ENCODE measurements at places on chromosomes 12 and 14.

- no peak for DNase-seq
These were observed 48.6 kb downstream of the RIMBP2 start for GRCh38 chr12:130667421-130667960.

DNA sequence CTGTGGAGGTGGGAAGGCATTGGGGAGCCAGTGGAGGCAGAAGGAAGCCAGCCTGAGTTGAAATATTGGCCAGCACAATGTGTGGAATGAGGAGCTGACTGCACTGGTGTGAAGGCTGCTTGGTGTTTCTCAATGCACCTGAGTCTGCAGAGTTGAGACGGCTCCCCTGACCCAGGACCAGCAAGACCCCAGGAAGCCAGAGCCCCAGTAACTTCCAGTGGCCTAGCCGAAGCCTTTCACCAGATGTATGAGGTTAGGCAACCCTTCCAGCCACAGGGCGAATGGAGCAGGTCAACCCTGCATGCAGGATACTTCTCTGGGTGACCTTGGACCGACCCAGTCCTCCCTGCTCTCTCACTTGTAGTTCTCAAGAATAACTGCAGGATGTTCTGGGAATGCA lies 12.9 kb upstream of the KRT73 start:
- no peak for DNase-seq

- DNase-seq = no peak
These were observed 130.8 kb downstream of the RAD51B start for GRCh38 chr14:67950386-67950785.

GRCh38 chr14:89649451-89650075 lies 232.5 kb upstream of the FOXN3 start:
- DNase-seq = no peak

DNA sequence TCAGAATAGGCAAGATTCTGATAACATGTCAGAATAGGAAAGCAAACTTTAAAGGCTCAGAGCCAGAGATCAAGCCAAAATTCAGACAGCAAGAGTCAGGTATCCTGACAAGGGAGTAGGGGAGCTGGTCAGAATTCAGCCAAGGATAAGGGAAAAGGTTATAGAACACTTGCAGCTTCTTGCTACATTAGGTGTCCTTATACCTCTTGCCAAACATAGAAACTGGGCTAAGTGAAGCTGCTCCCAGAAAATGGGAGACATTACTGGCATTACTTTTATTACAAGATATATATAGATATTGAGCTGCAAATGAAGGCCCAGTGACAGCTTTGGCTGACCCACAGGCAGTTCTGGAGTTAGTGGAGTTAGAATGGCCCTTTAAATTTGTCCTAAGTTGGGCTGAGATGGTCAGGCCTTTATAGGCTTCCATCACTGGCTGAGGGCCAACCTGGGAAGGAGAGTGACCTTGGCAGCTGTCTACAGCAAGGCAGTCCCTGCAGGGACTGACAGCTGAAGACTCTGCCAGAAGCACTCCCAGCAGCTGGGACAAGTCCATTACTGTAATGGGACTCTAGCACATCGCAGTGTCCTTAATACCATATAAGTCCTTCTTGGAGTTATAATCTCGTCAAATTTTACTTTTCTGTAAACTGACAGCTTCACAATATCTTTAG lies 83.0 kb downstream of the LRRC9 start:
- no peak for DNase-seq

DNA sequence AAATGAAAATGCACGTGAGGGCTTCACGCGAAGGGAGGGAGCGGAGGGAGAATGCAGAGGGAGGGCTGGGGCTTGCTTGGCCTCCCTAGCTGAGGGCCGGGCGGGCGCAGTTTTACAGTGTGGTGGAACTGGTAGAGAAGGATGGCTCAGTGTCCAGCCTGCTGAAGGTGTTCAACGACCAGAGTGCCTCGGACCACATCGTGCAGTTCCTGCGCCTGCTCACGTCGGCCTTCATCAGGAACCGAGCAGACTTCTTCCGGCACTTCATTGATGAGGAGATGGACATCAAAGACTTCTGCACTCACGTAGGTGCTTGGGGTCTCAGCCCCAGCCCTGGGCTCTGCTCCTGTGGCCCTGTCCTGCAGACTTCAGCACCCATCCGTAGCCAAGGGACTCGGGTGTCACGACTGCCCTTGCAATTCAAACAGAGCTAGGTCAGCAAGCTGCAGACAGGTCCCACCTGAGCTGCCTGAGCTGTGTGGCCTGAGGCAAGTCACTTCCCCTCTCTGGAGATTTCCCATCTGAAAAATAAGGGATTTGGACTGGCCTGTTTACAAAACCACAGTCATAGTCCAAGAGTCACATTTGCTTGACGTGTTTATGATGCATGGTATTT lies 18.4 kb downstream of the OTUB2 start:
- no peak for DNase-seq
